CD8-positive, alpha-beta memory T cell (primary cell): ENCODE measurements at places on chromosomes 13 and 19. TPM values are rescaled to one million over a fixed set of nuclear protein-coding genes. Genes with fewer than 3 reads are reported as not detected.

DNA sequence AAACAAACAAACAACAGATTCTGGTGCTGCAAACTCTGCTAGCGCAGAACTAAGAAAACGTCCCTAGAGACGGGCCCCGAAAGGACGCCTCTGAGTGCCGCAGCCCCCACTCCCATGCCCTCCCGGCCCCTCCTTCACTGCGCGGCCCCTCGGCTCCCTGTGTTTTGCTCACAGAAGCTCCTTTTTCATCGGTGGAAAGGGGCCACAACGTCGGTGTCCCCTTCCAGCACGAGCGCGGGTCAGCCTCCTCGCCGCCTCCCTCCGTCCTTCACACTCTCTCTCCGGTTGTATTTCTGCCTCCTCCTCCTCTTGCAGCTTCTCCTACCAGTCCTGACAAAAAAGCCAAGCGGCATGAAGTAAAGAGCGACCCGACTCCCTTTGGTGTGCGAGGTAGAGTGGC is 14.8 kb upstream of the F7 start:
- no peaks in the 10 kb centered on the region for H3K36me3 ChIP-seq
- H3K27me3 ChIP-seq = no peaks in the 10 kb centered on the region
- H3K4me1 ChIP-seq = no peaks in the 10 kb centered on the region
- no peak for DNase-seq

DNA sequence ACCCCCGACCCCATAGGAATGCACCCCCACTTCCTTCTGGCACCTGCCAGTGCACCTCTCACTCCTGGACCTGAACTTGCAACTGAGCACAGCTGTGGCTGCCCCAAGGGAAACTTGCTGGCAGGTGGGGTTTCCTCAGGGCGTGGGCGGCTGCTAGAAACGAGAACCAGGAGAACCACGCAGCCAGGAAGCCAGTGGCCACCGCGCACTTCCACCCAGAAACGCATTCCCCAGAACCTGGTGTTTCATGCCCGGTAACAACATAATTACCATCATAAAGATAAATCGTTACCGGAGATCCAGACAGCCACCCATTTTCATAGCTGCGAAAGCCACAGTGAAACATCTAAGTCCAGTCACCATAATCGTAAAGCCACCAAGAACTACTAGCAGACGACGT is 75.2 kb upstream of the C13orf46 start:
- H3K27me3 ChIP-seq = no peaks in the 10 kb centered on the region
- DNase-seq = no peak
- no peak overlapping the region for H3K4me3 ChIP-seq

DNA sequence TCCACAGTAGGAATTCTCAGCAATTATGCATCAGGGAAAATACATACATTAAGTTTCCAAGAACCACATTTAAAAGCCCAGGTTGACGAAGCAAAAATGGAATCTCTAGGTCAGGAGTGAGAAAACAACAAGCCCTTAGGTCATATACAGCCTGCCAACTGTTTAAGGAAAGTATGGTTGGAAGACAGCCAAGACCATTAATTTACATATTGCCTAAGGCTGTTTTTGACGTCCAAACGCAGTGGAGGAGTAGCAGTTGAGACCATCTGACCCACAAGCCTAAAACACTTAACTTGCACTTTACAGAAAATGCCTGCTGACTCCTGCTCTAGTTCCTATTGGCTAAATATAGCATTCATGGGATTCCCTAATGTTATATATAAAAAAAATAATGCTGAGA is 299.0 kb downstream of the ITGBL1 start:
- no peaks in the 10 kb centered on the region for H3K4me1 ChIP-seq
- H3K27me3 ChIP-seq = no peaks in the 10 kb centered on the region
- DNase-seq = no peak
- H3K4me3 ChIP-seq = no peak overlapping the region

- peaks cover 45% of the 10 kb centered on the region for H3K4me1 ChIP-seq
- DNase-seq = peak; percentile 28
- H3K27ac ChIP-seq = peak overlapping the region; percentile 97
- peaks cover 19% of the 10 kb centered on the region for H3K36me3 ChIP-seq
- H3K4me3 ChIP-seq = peak overlapping the region; percentile 97
- no peaks in the 10 kb centered on the region for H3K27me3 ChIP-seq
These were observed 967 bp downstream of the DBP start for GRCh38 chr19:48635966-48636858.

GRCh38 chr19:19966862-19967261 is 66.1 kb downstream of the ZNF93 start:
- no peaks in the 10 kb centered on the region for H3K4me1 ChIP-seq
- no peaks in the 10 kb centered on the region for H3K36me3 ChIP-seq
- no peak overlapping the region for H3K4me3 ChIP-seq
- DNase-seq = no peak
- H3K27me3 ChIP-seq = no peaks in the 10 kb centered on the region
- H3K27ac ChIP-seq = no peak overlapping the region

GRCh38 chr19:609004-609346 is 19.3 kb downstream of the HCN2 start:
- no peak overlapping the region for H3K27ac ChIP-seq
- peaks cover 18% of the 10 kb centered on the region for H3K4me1 ChIP-seq
- no peaks in the 10 kb centered on the region for H3K27me3 ChIP-seq
- DNase-seq = no peak

DNA sequence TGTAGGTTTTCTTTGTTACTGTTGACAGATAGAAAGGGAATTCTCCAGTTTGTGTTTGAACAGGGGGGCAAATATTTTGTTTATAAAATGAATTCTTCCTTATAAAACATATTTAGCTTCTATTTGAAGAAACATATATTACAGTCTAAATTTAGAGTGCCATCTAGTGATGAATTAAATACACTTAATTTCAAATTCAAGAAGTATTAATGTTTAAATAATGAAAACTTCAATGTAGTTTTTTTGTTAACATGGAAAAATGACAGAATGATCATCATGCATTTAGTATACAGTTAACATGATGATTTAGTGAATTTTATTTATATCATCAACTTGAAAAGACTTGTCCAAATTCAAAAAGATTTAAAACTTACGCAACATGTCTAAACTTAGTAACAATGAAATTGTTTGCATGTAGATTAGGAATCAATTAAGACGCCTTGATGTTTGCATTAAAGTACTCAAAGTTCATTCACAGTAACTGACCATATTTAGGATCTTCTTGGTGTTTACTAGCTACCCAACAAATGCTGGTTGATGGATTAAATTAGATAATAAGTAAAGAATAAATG is 765.9 kb upstream of the SLITRK1 start:
- H3K27me3 ChIP-seq = no peaks in the 10 kb centered on the region
- H3K4me3 ChIP-seq = no peak overlapping the region
- no peak for DNase-seq
- H3K27ac ChIP-seq = no peak overlapping the region
- no peaks in the 10 kb centered on the region for H3K4me1 ChIP-seq
- no peaks in the 10 kb centered on the region for H3K36me3 ChIP-seq

GRCh38 chr19:34499155-34499834 is 17.7 kb downstream of the WTIP start:
- DNase-seq = no peak
- H3K27me3 ChIP-seq = peaks cover 5% of the 10 kb centered on the region

- DNase-seq = no peak
- H3K36me3 ChIP-seq = no peaks in the 10 kb centered on the region
- peaks cover 10% of the 10 kb centered on the region for H3K27me3 ChIP-seq
- H3K27ac ChIP-seq = no peak overlapping the region
- H3K4me3 ChIP-seq = no peak overlapping the region
These were observed 10.6 kb upstream of the PNMA8A start for GRCh38 chr19:46481947-46482346.

DNA sequence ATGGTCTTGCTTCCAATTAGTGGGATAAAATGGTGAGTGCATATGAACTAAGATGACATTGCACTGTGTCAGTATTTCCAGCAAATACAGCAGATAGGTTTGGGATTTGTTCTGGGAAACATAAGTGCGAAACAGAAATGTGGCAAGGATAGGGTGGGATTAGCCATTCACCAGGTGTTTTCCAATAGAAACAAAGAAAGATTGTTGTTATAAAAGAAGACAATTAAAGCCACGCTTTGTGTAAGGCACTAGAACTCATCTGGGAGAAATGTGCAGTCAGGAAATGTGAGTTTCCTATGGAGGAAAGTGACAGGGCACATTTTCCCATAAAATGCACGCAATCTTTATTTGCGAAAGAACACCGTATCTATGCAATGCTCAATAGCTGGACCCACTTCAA is 1547.8 kb downstream of the EFNB2 start:
- no peaks in the 10 kb centered on the region for H3K27me3 ChIP-seq
- no peak overlapping the region for H3K27ac ChIP-seq

The KIR2DL4 gene
- polyA plus RNA-seq = 0.79 TPM

The WIZ gene
- 1.8 TPM for polyA plus RNA-seq

The CYP4F22 gene
- polyA plus RNA-seq = 5.1 TPM

The RYR1 gene
- 0.71 TPM for polyA plus RNA-seq

The NFIX gene
- 0.94 TPM for polyA plus RNA-seq

The MBD3 gene
- 13.7 TPM for polyA plus RNA-seq
